ENCODE measurements at places on chromosomes 16 and 17.

GRCh38 chr16:75789237-75789636, 62.9 kb upstream of the CPHXL start:
- DNase-seq: peak; percentile 30
- no peaks in the 10 kb centered on the region for H3K36me3 ChIP-seq
- no peaks in the 10 kb centered on the region for H3K27me3 ChIP-seq
- no peaks in the 10 kb centered on the region for H3K4me1 ChIP-seq
- H3K27ac ChIP-seq: no peak overlapping the region
- no peak overlapping the region for H3K4me3 ChIP-seq

GRCh38 chr17:33192951-33193911, 99.9 kb downstream of the ASIC2 start:
- no peaks in the 10 kb centered on the region for H3K4me1 ChIP-seq
- DNase-seq: no peak
- no peaks in the 10 kb centered on the region for H3K27me3 ChIP-seq
- no peak overlapping the region for H3K27ac ChIP-seq

- H3K4me3 ChIP-seq: no peak overlapping the region
- no peaks in the 10 kb centered on the region for H3K36me3 ChIP-seq
- H3K4me1 ChIP-seq: no peaks in the 10 kb centered on the region
- H3K27ac ChIP-seq: no peak overlapping the region
- DNase-seq: no peak
Observed at GRCh38 chr17:67139289-67139688, 94.9 kb downstream of the CACNG1 start.

DNA sequence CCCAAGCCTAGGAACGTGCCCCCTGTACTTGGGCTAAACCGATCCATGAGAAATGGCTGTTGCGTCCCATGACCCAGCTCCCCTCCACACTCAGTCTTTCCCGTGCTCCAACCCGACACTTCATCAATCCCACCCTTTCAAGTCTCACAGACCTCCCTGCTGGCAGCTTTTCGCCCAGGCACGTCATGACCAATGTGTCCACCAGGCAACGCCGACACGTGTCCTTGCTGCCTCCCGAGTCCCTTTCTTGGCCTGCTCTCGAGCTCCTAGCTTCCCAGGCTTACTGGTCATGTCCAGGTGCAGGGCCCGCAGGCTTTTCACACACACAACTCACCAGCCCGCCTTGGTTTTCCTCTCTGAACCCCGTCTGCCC, 12.2 kb downstream of the MNT start:
- peaks cover 19% of the 10 kb centered on the region for H3K4me1 ChIP-seq
- H3K4me3 ChIP-seq: no peak overlapping the region
- no peak overlapping the region for H3K27ac ChIP-seq
- no peaks in the 10 kb centered on the region for H3K27me3 ChIP-seq
- no peak for DNase-seq
- H3K36me3 ChIP-seq: no peaks in the 10 kb centered on the region

DNA sequence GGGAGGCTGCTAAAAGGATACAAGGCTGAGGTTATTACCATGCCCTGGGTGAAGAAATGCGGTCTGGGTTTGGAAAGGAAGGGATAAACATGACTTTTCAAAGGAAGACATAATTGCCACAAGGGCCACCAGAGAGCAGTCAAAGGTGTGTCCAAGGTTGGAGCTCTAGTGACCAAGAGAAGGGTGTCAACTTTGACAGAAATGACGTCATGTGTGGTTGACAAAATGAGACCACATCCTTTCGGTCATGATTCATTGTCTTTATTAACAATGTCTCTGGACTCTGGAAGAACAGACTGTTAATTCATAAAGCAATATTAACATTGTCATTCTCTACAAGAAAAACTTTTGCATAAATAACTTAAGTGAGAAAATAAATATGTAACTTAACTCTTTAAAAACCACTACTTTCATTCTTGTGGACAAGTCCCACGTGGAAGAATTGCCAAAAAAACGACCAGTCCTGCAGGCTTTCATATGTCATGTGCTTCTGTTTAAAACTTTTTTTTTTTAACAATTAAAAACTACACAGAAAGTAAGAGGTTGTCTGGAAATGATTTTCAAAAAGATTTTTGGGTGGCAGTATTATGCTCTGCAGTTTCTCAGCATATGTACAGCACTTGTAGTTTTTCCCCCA, 5.0 kb downstream of the SOST start:
- no peak for DNase-seq
- H3K4me3 ChIP-seq: no peak overlapping the region
- H3K36me3 ChIP-seq: no peaks in the 10 kb centered on the region

GRCh38 chr17:17842111-17842876, 5.5 kb upstream of the SREBF1 start:
- no peaks in the 10 kb centered on the region for H3K36me3 ChIP-seq
- H3K4me1 ChIP-seq: peaks cover 46% of the 10 kb centered on the region
- no peak overlapping the region for H3K4me3 ChIP-seq
- H3K27ac ChIP-seq: peak overlapping the region; percentile 98

- no peaks in the 10 kb centered on the region for H3K27me3 ChIP-seq
- no peaks in the 10 kb centered on the region for H3K36me3 ChIP-seq
- H3K4me1 ChIP-seq: peaks cover 68% of the 10 kb centered on the region
- peak overlapping the region; percentile 80 for H3K27ac ChIP-seq
- H3K4me3 ChIP-seq: peak overlapping the region; percentile 63
Observed at GRCh38 chr17:79991924-79992648, 43.6 kb downstream of the TBC1D16 start.

DNA sequence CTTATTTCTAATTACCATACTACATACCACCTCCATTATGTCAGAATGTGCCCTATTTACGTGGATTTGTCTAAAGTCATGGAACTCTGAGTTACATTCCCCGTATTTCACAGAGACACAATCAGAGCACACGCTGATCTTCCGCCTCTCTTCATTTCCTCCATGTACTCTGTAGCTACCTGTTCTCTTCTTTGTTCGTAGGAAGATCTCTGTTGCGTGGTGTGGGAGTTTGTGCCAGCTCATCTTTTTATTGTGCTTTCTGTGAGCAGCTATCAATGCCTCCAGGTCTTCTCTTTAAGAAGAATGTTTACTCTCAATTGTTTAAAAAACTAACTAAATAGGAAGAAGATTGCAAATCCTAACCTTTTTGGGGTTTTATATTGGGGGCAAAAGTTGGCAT, 26.9 kb downstream of the NLRC5 start:
- H3K4me1 ChIP-seq: no peaks in the 10 kb centered on the region
- no peaks in the 10 kb centered on the region for H3K27me3 ChIP-seq
- H3K4me3 ChIP-seq: no peak overlapping the region
- no peak for DNase-seq
- no peaks in the 10 kb centered on the region for H3K36me3 ChIP-seq
- no peak overlapping the region for H3K27ac ChIP-seq

DNA sequence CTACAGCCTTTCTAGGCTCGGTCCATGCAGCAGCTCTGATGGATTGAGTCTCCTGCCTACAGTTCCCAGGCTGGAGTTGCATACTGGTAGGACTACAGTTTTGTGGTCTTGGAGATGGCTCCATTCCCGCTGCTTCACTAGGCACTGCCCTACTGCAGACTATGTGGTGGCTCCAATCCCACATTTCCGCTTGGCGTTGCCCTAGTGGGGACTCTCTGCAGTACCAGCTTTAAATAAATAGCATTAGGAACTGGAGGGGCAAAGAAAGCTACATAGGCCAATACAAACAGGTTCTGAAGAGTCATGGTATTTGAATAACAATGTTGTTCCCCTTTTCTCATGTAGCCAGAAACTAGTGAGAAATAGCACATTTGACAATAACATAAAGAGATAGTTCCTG, 5.4 kb upstream of the GOSR2 start:
- H3K4me3 ChIP-seq: no peak overlapping the region
- no peaks in the 10 kb centered on the region for H3K4me1 ChIP-seq

DNA sequence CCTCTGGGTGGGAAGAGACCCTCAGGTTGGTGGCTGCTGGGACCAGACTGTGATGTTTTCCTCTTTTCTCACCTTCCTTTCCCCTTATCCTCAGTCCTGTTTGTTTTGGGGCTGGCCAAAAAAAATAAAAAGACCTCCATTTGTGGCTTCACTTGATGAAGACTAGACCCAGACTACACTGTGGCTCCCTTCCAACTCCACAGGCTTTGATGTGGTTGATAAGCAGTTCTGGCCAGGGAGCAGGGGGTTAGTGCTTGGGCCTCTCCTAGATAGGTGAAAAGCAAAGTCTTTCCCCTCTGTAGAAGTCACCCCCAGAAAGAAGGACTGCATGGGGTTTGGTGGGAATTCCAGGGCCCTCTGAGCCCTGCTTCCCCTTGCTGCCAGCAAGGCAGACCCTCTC, 11.2 kb upstream of the ADAM11 start:
- no peaks in the 10 kb centered on the region for H3K27me3 ChIP-seq
- H3K4me3 ChIP-seq: no peak overlapping the region
- no peaks in the 10 kb centered on the region for H3K36me3 ChIP-seq
- no peak overlapping the region for H3K27ac ChIP-seq
- no peak for DNase-seq

- no peaks in the 10 kb centered on the region for H3K4me1 ChIP-seq
- H3K36me3 ChIP-seq: no peaks in the 10 kb centered on the region
- no peak for DNase-seq
- no peaks in the 10 kb centered on the region for H3K27me3 ChIP-seq
Observed at GRCh38 chr17:47701608-47702007, 7.6 kb downstream of the TBKBP1 start.

DNA sequence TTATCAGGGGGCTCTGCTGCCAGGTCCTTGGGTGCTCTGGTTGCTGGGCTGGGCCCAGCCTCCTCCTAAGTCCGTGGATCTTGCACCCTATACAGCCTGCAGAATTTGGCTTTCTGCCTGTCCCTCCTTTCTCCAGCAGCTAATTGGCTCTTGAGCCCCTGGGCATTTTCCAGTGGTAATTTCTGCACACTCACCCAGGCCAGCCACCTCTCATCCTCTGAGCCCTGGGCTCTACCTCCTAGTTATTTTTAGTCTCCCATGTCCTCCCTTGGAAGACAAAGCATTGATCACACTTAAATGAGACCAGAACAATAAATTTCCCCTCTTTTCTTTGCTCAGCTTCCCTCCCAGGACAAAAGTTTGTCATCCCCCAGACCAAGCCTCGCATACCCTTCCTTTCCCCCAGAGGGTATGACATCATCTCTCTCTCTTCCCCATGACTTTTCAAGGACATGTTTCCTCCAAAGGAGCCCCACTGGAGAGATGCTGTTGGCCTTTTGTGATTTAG, 38.1 kb downstream of the C17orf75 start:
- no peak overlapping the region for H3K4me3 ChIP-seq
- H3K27me3 ChIP-seq: no peaks in the 10 kb centered on the region
- DNase-seq: no peak
- H3K36me3 ChIP-seq: no peaks in the 10 kb centered on the region
- H3K27ac ChIP-seq: peak overlapping the region; percentile 45

GRCh38 chr17:60315650-60316049, 76.3 kb downstream of the USP32 start:
- no peak overlapping the region for H3K4me3 ChIP-seq
- H3K27ac ChIP-seq: no peak overlapping the region
- DNase-seq: no peak

- H3K27me3 ChIP-seq: no peaks in the 10 kb centered on the region
- H3K4me3 ChIP-seq: no peak overlapping the region
- peaks cover 4% of the 10 kb centered on the region for H3K4me1 ChIP-seq
- DNase-seq: no peak
- H3K27ac ChIP-seq: no peak overlapping the region
Observed at GRCh38 chr16:78227855-78228254, 128.4 kb downstream of the WWOX start.

- no peak for DNase-seq
- peaks cover 9% of the 10 kb centered on the region for H3K36me3 ChIP-seq
- H3K27me3 ChIP-seq: no peaks in the 10 kb centered on the region
- peak overlapping the region; percentile 88 for H3K27ac ChIP-seq
- peak overlapping the region; percentile 46 for H3K4me3 ChIP-seq
Observed at GRCh38 chr16:11783319-11784037, 13.6 kb downstream of the ZC3H7A start.

GRCh38 chr16:70700101-70701020, 14.5 kb upstream of the MTSS2 start:
- H3K27ac ChIP-seq: no peak overlapping the region
- no peaks in the 10 kb centered on the region for H3K36me3 ChIP-seq
- peaks cover 17% of the 10 kb centered on the region for H3K4me1 ChIP-seq
- DNase-seq: no peak
- no peak overlapping the region for H3K4me3 ChIP-seq

GRCh38 chr17:60386147-60387058, 5.5 kb downstream of the USP32 start:
- DNase-seq: no peak
- no peaks in the 10 kb centered on the region for H3K27me3 ChIP-seq
- no peak overlapping the region for H3K4me3 ChIP-seq
- peaks cover 5% of the 10 kb centered on the region for H3K36me3 ChIP-seq
- no peak overlapping the region for H3K27ac ChIP-seq
- peaks cover 18% of the 10 kb centered on the region for H3K4me1 ChIP-seq

GRCh38 chr16:79497606-79498350, 102.8 kb downstream of the MAF start:
- DNase-seq: no peak
- no peaks in the 10 kb centered on the region for H3K4me1 ChIP-seq
- H3K27ac ChIP-seq: no peak overlapping the region
- H3K4me3 ChIP-seq: no peak overlapping the region
- H3K27me3 ChIP-seq: no peaks in the 10 kb centered on the region
- H3K36me3 ChIP-seq: no peaks in the 10 kb centered on the region

- peaks cover 12% of the 10 kb centered on the region for H3K27me3 ChIP-seq
- no peaks in the 10 kb centered on the region for H3K36me3 ChIP-seq
- no peaks in the 10 kb centered on the region for H3K4me1 ChIP-seq
- no peak overlapping the region for H3K27ac ChIP-seq
Observed at GRCh38 chr16:9489835-9490467, 398.5 kb downstream of the HAPSTR1 start.

- H3K4me3 ChIP-seq: no peak overlapping the region
- no peak overlapping the region for H3K27ac ChIP-seq
- DNase-seq: no peak
- no peaks in the 10 kb centered on the region for H3K36me3 ChIP-seq
- H3K27me3 ChIP-seq: no peaks in the 10 kb centered on the region
- no peaks in the 10 kb centered on the region for H3K4me1 ChIP-seq
Observed at GRCh38 chr16:79347277-79347676, 253.3 kb downstream of the MAF start.

GRCh38 chr17:71109697-71110096, 940.4 kb downstream of the KCNJ2 start:
- no peak overlapping the region for H3K27ac ChIP-seq
- H3K4me1 ChIP-seq: no peaks in the 10 kb centered on the region
- no peaks in the 10 kb centered on the region for H3K27me3 ChIP-seq
- H3K36me3 ChIP-seq: no peaks in the 10 kb centered on the region
- no peak for DNase-seq

DNA sequence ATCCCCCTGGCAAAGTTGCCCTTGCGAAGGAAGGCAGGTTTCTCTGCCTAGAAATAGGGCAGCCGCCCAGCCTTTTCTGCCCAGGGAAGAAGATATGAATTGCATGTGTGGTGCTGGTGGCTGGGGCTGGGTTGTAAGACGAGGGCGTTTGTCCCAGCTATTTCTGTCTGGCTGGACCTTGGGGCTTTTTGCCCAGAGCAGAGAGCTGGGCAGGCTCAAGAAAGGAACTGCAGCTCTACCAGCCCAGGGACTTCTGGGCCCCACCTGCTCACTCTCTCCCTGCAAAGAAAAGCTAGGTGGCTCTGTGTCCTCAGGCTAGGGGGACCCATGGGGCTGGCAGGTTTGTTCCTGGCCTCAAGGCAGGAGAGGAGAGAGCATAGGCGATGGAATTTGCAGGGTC, 586 bp downstream of the CACNG1 start:
- H3K4me1 ChIP-seq: no peaks in the 10 kb centered on the region
- H3K27ac ChIP-seq: no peak overlapping the region
- no peak for DNase-seq
- no peaks in the 10 kb centered on the region for H3K27me3 ChIP-seq
- H3K4me3 ChIP-seq: no peak overlapping the region

- H3K4me3 ChIP-seq: no peak overlapping the region
- no peaks in the 10 kb centered on the region for H3K36me3 ChIP-seq
- H3K27me3 ChIP-seq: peaks cover 3% of the 10 kb centered on the region
- no peaks in the 10 kb centered on the region for H3K4me1 ChIP-seq
Observed at GRCh38 chr17:71792966-71793365, 327.9 kb upstream of the SOX9 start.
